ENCODE measurements at places on chromosomes 1 and 21.

- DNase-seq: no peak
These were observed 1.0 kb downstream of the LYST start for GRCh38 chr1:235865565-235866204.

DNA sequence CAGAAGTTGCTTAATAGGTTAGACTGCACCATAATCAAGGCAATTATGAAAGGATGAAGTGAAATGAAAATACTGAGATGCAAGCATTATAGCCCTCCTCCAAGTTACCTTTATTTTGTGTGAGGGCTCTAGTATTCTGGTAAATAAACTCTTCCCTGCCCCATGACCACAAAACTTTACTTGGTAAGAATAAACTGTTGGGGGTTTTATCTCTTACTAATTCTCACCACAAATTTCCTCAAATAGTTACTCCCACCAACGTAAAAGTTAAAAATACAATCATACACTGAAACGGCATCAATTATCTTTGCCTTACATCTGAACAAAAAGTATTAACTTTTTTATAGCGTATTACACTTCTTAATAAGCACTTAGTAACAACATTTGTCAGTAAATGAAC lies 29.5 kb downstream of the C21orf91 start:
- no peak for DNase-seq

GRCh38 chr1:180369061-180369460 lies 133.3 kb downstream of the ACBD6 start:
- no peak for DNase-seq

GRCh38 chr1:15384301-15384901 lies 25.3 kb upstream of the EFHD2 start:
- DNase-seq: no peak

DNA sequence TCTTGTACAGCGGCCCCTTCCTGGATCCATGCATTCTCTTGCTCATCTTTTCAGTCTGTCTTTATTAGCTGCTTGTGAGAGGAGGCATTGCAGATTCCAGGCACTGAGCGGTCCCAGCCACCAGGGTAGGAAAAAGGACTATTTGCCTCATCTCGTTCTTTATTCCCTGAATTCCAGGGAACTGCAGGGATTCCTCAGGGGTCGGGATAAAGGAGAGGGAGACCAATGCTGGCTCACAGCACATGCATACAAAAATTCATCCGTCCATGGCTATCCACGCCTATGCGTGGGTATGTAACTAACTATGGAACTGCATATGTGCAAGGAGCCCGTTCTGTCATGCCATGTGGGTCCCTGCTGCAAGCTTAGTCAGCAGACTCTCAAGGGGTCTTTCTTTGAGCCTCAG lies 879 bp upstream of the PLPPR5 start:
- no peak for DNase-seq

GRCh38 chr1:220195701-220196100 lies 76.6 kb downstream of the RAB3GAP2 start:
- DNase-seq: no peak

DNA sequence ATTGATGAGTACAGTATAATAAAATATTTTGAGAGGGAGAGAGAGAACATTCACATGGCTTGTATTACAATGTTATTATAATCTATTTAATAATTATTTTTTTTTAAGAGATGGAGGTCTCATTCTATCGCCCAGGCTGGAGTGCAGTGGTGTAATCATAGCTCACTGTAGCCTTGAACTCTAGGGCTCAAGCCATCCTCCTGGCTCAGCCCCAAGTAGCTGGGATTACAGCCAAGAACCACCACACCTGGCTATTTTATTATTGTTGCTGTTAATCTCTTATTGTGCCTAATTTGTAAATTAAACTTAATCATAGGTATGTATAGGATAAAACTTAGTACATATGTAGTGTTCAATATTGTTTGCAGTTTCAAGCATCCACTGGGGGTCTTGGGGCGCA lies 57.8 kb downstream of the HS2ST1 start:
- no peak for DNase-seq

DNA sequence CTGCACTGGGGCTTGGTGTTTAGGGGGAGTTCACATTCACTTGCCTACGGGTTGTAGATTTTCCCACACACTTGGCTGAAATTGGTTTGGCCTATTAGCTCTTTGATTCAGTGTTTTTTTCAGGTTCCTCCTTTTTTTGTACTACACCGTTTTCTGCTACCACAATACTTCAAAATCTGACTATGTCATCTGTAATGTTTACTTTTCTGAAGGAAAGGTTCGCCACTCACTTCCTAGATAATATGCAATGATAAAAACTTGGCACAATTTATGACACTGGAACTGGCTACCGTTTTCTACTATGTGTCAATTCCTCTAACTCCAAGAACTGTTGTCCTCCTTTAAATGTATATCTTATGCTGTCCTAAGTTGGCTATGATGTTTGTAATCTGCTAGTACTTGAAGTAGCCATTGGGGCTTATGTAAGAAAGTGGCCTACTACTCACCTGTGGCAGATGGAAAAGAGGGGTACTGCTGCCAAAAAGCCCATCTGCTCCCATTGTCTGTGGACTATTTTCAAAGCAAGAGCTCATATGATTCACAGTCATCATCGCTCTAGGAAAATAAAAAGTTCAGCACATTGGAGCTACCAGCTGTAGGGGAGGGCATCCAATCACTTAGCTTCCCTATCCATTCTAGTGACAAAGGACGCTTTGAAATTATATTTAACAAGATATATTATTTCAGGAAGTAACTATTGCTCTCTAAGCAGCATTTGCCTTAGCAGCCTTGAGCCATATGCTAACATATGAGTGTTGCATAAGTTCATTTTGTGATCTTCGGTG lies 42.4 kb upstream of the BACH1 start:
- DNase-seq: no peak

- DNase-seq: no peak
These were observed 29.4 kb upstream of the KCNJ15 start for GRCh38 chr21:38227401-38227800.

DNA sequence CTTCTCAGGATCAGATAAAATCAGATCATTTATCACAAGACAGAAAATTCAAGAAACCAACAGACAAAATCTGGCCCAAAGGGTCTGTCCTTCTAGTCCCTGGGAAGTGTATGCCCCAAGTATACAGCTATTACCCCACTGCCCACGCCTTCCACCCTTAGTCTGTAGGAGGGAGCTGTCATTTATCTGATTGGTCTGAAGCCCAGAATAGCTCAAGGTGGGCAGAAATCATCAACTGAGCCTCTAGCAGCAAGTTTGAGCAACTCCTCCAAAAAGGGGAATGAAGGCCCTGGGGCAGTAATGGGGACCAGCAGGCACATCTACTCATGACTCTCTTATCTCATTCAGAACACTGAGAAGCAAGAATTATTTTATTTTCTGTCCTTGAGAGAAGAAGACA lies 126.9 kb downstream of the MATN1 start:
- DNase-seq: no peak

- DNase-seq: no peak
These were observed 18.1 kb downstream of the B3GALT5 start for GRCh38 chr21:39630827-39631226.

GRCh38 chr1:165592945-165593823 lies 37.9 kb upstream of the MGST3 start:
- DNase-seq: peak; percentile 64

GRCh38 chr1:53766831-53767405 lies 28.0 kb upstream of the GLIS1 start:
- DNase-seq: no peak

GRCh38 chr1:74522148-74522547 lies 9.7 kb upstream of the LRRC53 start:
- no peak for DNase-seq

DNA sequence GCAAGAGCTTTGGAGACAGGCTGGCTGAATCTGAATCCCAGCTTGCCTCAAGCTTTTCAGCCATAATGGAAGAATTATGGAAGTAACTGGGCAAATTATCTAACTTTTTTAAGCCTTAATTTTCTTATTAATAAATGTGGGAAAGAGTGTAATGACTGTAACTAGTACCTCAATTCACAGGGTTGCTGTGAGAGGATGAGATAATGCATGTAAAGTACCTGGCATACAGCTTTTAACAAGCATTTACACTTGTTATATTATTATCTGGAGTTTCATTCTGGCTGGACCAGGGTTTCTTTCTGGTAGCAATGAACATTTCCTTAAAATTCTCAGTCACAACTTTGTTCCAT lies 15.9 kb upstream of the TNFSF4 start:
- DNase-seq: no peak

DNA sequence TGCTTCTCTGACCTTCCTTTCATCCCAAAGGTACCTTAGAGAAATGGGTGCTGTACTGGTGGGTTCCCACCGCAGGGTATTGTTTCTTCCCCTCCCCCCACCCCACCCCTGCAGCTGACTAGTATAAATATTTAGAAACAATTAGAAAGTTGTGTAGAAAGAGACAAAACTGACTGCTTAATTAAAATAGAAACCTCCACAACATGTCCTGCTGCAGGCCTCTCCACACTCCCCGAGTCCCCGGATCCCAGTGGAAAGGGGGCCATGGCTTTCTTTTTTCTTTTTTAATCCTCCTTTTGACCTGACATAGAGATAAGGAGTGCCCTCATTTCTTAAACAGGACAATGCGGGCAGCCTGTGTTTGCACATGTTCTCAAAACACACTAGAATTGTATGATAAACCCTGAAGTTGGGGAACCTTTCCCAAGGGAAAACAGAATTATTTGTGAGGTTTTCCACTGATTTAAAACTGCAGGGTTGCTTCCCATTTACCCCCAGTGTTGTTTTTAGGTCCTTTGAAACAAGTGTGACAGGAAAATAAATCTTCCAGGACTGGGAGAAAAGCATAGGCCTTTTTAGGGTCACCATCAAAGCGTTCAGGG lies 1.7 kb downstream of the RHOU start:
- no peak for DNase-seq

DNA sequence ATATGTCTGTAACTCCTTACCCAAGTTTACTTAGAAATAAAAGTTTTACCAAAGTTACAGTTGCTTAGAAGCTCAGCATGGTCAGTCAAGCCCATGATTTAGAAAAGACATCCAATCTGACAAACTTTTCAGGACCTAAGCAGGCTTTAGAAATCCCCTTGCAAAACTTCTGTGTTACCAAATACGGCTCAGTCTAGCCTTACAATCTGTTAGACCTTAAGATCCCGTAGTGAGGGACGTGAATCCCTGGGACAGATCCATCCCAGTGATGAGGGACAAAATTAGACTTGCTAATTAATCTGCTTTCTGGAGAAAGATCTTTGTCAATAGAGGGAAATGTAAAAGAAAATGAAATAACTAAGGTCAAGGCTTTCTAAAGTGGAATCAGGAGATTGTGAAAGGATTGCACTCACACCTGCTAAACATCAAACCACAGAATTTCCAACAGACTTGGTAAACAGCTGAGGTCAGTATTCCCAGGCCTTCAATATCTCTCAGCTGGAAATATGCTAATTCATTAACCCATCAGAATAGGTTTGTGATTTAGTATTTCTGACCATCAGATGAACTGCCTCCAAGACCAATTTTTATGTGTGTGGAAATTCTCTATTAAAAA lies 375.3 kb downstream of the DUSP10 start:
- no peak for DNase-seq

GRCh38 chr1:19762175-19762779 lies 37.4 kb downstream of the TMCO4 start:
- DNase-seq: peak; percentile 9

GRCh38 chr1:30672661-30673060 lies 50.7 kb downstream of the MATN1 start:
- DNase-seq: no peak

DNA sequence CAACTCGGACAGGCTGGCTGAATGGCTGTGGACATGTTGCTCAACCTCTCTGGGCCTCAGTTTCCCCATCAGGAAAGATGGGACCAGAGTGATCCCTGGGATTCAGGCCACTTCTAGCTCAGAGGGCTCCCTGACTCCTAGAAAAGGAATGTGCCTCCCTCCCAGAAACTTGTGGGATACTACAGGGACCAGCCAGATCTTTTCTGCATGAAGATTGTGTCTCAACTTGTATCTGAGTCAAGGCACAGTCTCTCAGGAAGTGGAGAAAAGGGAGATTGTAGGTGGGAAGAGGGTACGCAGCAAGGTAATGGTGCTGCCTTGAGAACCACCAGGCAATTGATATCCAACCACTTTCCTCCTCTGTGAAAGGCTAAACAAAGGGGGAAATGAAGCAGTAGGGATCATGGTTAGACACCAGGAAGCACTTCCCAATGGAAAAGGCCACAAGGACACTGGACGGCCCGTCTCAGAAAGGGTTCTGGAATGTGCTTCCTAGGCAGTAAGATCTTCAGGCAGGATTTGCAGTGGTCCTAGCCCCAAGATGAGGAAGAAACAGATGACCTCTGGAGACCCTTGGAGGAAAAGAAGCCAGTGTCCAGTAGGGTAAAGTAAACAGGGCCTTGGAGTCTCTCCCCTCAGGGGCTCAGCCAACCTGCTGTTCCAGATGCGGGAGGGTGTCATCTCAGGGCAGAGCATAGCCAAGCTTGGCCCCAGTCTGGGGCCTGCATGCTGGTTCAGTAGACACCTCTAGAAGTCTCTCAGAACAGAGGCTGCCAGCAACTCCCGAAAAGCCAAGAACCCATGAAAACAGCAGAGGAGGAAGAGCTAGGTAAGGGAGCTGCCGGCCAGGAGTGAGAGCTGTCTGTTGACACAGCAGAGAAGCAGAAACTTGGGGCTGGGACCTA lies 16.8 kb downstream of the IFFO2 start:
- DNase-seq: no peak

- no peak for DNase-seq
These were observed 33.5 kb downstream of the VPS26C start for GRCh38 chr21:37233551-37234146.

DNA sequence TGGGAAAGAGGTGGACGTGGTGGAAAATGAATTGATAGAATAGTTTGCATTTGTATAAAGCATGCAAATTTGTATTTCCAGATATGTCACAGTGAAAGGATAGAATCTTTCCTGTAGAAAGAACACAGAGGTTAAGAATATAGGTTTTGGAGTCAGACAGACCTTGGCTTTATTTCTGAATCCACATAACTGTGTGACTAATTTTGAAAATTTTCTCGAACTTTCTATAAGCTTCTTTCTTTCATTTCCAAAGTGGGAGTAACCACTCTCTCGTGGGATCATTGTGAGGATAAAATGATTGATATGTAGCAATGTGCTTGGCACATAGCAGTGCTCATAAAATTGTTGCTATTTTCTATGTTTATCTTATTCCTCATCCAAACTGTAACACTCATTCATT lies 108.8 kb downstream of the DISC1 start:
- DNase-seq: no peak

- no peak for DNase-seq
These were observed 44.1 kb downstream of the PGBD5 start for GRCh38 chr1:230382001-230382491.

- no peak for DNase-seq
These were observed 51.3 kb upstream of the LRRN2 start for GRCh38 chr1:204736836-204737235.

GRCh38 chr1:201214461-201214860 lies 23.8 kb downstream of the IGFN1 start:
- no peak for DNase-seq

GRCh38 chr1:31583995-31584868 lies 7.9 kb downstream of the TINAGL1 start:
- DNase-seq: no peak

GRCh38 chr1:59025201-59025600 lies 241.4 kb upstream of the JUN start:
- no peak for DNase-seq
